Endothelial cell (in vitro differentiated cells): ENCODE measurements at places on chromosomes 6 and 20.

GRCh38 chr6:167733740-167734661 is 92.7 kb upstream of the AFDN start:
- peaks cover 14% of the 10 kb centered on the region for H3K27me3 ChIP-seq
- peaks cover 12% of the 10 kb centered on the region for H3K36me3 ChIP-seq
- H3K27ac ChIP-seq, result peak overlapping the region; percentile 36
- H3K4me3 ChIP-seq, result peak overlapping the region; percentile 63

GRCh38 chr6:24768361-24768760 is 6.4 kb upstream of the GMNN start:
- no peak overlapping the region for H3K27ac ChIP-seq
- H3K4me1 ChIP-seq, result no peaks in the 10 kb centered on the region
- H3K36me3 ChIP-seq, result no peaks in the 10 kb centered on the region
- DNase-seq, result no peak
- peaks cover 3% of the 10 kb centered on the region for H3K27me3 ChIP-seq

DNA sequence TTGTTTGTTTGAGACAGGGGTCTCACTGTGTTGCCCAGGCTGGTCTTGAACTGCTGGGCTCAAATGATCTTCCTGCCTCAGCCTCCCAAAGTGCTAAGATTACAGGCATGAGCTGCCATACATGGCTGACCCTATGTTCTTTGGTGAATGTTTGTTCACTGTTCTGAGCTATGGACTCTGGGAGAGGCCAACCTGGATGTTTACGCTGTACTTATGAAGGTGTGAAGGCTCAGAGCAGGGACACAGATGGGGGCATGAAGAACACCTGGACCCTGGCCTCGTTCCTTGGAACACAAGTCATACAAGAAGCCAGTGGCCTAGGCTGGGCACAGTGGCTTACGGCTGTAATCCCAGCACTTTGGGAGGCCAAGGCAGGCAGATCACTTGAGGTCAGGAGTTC is 21.1 kb upstream of the CD24 start:
- peaks cover 13% of the 10 kb centered on the region for H3K4me1 ChIP-seq
- H3K27ac ChIP-seq, result no peak overlapping the region
- no peaks in the 10 kb centered on the region for H3K27me3 ChIP-seq
- H3K4me3 ChIP-seq, result no peak overlapping the region
- no peaks in the 10 kb centered on the region for H3K36me3 ChIP-seq

DNA sequence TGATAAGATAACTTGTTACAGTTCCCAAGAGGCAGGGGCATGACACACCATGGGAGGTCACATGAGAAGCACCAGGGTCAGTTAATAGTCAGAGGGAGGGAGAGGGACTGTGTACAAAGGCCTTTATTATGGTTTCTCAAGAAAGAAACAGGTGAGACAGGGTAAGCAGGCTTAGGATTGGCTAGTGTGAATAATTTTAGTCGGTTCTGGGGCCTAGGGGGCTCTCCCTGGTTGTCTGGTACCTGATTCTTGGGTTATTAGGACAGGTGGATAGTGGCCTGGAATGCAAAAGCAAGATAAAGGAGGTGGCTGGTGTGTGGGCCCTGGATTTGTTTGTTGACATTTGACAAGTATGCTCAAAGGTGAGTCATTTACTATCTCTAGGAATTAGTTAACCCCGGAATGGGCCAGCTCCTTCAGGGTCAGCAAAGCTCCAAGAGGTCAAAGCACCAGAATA is 49.4 kb upstream of the MCUR1 start:
- no peak for DNase-seq
- H3K27me3 ChIP-seq, result peaks cover 2% of the 10 kb centered on the region
- H3K4me1 ChIP-seq, result peaks cover 12% of the 10 kb centered on the region
- peak overlapping the region; percentile 52 for H3K27ac ChIP-seq

- H3K27ac ChIP-seq, result no peak overlapping the region
- H3K27me3 ChIP-seq, result no peaks in the 10 kb centered on the region
- no peak overlapping the region for H3K4me3 ChIP-seq
- DNase-seq, result no peak
- H3K36me3 ChIP-seq, result no peaks in the 10 kb centered on the region
Measured at GRCh38 chr6:149060985-149061760, 256.3 kb upstream of the TAB2 start.

- H3K36me3 ChIP-seq, result no peaks in the 10 kb centered on the region
- no peak for DNase-seq
- H3K27ac ChIP-seq, result no peak overlapping the region
- H3K4me3 ChIP-seq, result no peak overlapping the region
Measured at GRCh38 chr20:59972037-59972801, 14.0 kb downstream of the CDH26 start.

DNA sequence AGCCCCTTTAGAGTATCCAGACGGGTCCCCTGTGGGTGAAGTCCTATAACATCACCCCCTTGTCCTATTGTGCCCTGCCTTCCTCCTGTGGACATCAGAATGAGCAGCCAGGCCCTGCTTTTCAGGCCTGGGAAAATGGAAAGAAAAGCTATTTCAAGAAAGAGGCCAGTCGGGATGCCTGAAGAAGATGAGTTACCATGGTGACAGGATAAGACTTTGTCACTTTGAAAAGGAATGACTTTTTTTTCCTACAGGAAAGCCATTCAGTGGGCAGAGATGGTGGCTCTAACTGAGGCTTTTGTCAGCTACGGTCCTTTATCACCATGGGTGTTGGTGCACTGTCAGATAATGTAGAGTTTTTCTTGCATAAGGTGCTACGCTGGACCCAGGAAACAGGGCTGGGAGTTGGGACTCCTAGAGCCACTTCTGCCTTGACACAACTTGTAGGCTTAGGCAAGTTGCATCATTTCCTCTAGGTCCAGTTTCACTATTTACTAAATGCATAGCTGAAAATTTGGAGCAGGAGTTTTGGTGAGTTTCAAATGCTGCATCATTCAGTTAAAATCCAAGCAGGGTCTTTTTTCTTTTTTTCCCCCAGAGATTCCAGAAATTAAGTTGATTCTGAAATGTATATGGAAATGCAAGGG is 293.6 kb upstream of the PRND start:
- peaks cover 2% of the 10 kb centered on the region for H3K27me3 ChIP-seq
- no peaks in the 10 kb centered on the region for H3K4me1 ChIP-seq
- H3K27ac ChIP-seq, result no peak overlapping the region
- H3K36me3 ChIP-seq, result no peaks in the 10 kb centered on the region
- H3K4me3 ChIP-seq, result no peak overlapping the region

GRCh38 chr6:109922851-109923250 is 55.3 kb upstream of the GPR6 start:
- no peak for DNase-seq
- no peak overlapping the region for H3K4me3 ChIP-seq
- H3K4me1 ChIP-seq, result no peaks in the 10 kb centered on the region
- no peaks in the 10 kb centered on the region for H3K27me3 ChIP-seq
- H3K36me3 ChIP-seq, result peaks cover 6% of the 10 kb centered on the region
- H3K27ac ChIP-seq, result no peak overlapping the region

GRCh38 chr6:51029561-51029960 is 210.9 kb downstream of the TFAP2B start:
- no peaks in the 10 kb centered on the region for H3K4me1 ChIP-seq
- DNase-seq, result no peak
- H3K27ac ChIP-seq, result no peak overlapping the region
- no peak overlapping the region for H3K4me3 ChIP-seq

DNA sequence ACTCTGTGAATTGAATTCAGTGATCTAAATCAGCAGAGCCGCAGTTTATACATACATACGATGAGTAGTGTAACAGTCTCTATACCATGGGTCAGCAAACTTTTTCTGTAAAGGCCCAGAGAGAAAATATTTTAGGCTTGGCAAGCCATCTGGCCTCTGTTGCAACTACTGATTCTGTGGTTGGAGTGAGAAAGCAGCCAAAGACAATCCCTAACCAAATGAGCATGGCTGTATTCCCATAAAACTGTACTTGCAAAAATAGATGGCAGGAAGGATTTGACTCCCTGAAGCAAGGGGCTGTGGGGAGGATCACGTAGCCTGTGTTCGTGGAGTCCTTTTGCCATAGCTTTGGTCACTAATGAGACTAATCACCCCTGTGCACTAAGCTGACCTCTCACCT is 17.9 kb upstream of the MOCS1 start:
- no peaks in the 10 kb centered on the region for H3K36me3 ChIP-seq
- DNase-seq, result no peak
- H3K27ac ChIP-seq, result no peak overlapping the region

GRCh38 chr6:122620902-122621301 is 10.7 kb downstream of the PKIB start:
- H3K27me3 ChIP-seq, result no peaks in the 10 kb centered on the region
- no peak overlapping the region for H3K27ac ChIP-seq
- H3K4me1 ChIP-seq, result no peaks in the 10 kb centered on the region
- H3K4me3 ChIP-seq, result no peak overlapping the region
- DNase-seq, result no peak
- H3K36me3 ChIP-seq, result peaks cover 4% of the 10 kb centered on the region

DNA sequence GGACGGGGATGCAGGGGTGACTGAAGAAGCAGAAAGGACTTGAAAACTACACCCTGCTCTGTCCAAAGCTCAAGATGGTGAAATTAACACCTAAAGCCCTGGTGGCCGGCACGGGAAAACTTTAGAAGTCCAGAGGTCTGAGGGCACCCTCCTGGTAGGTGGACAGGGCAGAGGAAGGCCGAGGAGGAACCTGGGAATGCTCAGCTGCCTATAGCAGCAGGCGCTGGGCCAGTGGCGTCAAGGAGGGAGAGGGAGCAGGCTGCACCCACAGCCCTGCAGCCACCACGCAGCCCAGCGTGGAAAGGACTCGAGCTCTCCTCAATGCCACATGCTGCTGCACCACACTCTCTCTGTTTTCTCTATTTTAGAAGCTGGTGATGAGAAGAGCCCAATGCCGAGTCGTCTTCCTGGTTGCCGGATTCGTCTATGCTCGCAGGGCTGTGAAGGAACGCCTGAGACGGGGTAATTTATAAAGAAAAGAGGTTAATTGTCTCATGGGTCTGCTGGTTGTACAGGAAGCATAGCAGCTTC is 248.3 kb upstream of the AFDN start:
- H3K4me1 ChIP-seq, result peaks cover 6% of the 10 kb centered on the region
- no peak for DNase-seq
- peaks cover 4% of the 10 kb centered on the region for H3K27me3 ChIP-seq
- peaks cover 4% of the 10 kb centered on the region for H3K36me3 ChIP-seq

DNA sequence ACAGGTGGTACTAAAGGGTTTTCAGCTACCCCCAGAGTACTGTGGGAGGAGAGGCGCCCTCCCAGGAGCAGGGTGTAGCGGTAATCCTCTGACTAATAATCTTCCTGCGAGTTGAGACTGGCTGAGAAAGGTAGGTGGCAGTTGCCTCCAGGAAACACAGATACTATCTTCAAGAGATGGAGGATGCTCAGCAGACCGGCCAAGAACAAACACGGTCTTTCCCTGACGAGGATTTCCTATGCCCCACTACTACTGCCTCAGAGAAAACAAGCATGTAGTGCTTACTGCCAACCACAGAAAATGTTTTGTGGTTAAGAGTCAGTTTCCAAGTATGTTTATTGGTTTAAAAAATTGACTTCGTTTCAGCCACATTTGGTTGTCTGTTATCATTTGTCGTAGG is 26.8 kb downstream of the C6orf89 start:
- H3K27ac ChIP-seq, result peak overlapping the region; percentile 95
- H3K36me3 ChIP-seq, result peaks cover 7% of the 10 kb centered on the region
- peak; percentile 15 for DNase-seq
- peaks cover 63% of the 10 kb centered on the region for H3K4me1 ChIP-seq
- peak overlapping the region; percentile 15 for H3K4me3 ChIP-seq

DNA sequence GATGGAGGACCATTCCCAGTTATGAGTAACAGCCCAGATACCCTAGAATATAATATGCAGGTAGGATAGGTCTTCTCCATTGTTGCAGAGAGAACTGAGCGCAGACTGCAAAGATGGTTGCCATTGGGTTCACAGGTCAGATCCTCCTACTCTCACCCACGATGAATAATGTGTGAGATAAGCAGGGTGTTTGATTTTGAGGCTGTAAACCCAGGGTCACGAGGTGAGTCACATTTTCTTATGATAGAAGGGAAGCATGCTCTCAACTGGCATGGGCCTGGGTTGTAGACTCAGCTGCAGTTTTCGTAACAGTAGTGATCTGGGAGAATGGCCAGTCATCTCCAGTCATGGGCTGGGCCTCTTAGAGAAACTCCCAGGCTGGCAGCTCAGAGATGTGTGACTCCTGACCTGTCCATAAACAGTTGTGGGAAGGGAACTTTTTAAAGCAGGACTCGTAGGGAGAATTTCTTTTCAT is 74.2 kb downstream of the CD164 start:
- DNase-seq, result no peak
- H3K4me3 ChIP-seq, result no peak overlapping the region
- no peaks in the 10 kb centered on the region for H3K27me3 ChIP-seq
- no peaks in the 10 kb centered on the region for H3K36me3 ChIP-seq
- H3K27ac ChIP-seq, result no peak overlapping the region

GRCh38 chr6:155077784-155078183 is 82.7 kb downstream of the TIAM2 start:
- peaks cover 5% of the 10 kb centered on the region for H3K27me3 ChIP-seq
- H3K4me3 ChIP-seq, result no peak overlapping the region
- peaks cover 44% of the 10 kb centered on the region for H3K4me1 ChIP-seq
- no peaks in the 10 kb centered on the region for H3K36me3 ChIP-seq
- H3K27ac ChIP-seq, result peak overlapping the region; percentile 86

GRCh38 chr20:36218380-36219064 is 17.8 kb upstream of the AAR2 start:
- no peak overlapping the region for H3K27ac ChIP-seq
- H3K36me3 ChIP-seq, result peaks cover 13% of the 10 kb centered on the region
- H3K4me1 ChIP-seq, result peaks cover 4% of the 10 kb centered on the region
- H3K27me3 ChIP-seq, result peaks cover 2% of the 10 kb centered on the region

DNA sequence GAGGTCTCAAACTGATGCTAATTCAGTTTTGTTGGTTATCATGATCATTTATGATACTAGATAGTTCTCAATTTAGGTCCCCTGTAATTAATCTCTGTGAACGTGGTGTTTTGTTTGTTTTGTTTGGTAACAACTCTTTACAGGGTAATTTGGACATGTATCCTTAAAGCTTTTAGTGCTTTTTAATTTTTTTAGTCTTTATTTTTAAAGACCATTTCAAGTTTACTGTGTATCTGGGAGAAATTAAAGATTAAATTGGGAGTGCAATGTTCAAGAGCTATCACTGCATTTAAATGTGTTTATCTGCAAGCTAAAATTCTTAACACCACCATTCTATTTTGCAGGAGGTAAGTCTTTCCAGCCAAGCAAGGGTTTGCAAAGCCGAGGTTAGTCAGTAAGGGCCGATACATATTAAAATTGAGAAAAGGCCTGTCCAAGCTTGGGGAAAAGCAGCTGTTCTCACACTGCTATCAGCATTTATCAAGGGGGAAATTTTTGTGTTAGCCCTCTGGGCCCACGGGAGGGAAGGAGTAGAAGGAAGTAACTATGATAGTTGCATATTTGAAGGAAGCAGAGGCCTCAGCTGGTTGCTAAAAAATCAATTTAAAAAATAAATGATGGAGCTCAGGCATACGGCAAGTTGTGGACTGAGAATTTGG is 59.3 kb upstream of the ZNF217 start:
- no peak for DNase-seq
- peaks cover 4% of the 10 kb centered on the region for H3K4me1 ChIP-seq
- H3K4me3 ChIP-seq, result no peak overlapping the region

GRCh38 chr6:85354761-85355618 is 94.9 kb upstream of the NT5E start:
- no peaks in the 10 kb centered on the region for H3K27me3 ChIP-seq
- DNase-seq, result peak; percentile 71
- no peaks in the 10 kb centered on the region for H3K36me3 ChIP-seq
- no peak overlapping the region for H3K4me3 ChIP-seq
- H3K27ac ChIP-seq, result no peak overlapping the region

- no peak overlapping the region for H3K27ac ChIP-seq
- H3K27me3 ChIP-seq, result no peaks in the 10 kb centered on the region
- no peak overlapping the region for H3K4me3 ChIP-seq
- no peaks in the 10 kb centered on the region for H3K36me3 ChIP-seq
- H3K4me1 ChIP-seq, result no peaks in the 10 kb centered on the region
Measured at GRCh38 chr20:12269579-12269978, 351.9 kb downstream of the BTBD3 start.
